Activated T-cell treated with anti-CD3 and anti-CD28 coated beads, Interleukin-2, amount 50 U/mL, for 72 hours (primary cell): ENCODE measurements at places on chromosomes 4 and X. TPM values are rescaled to one million over a fixed set of nuclear protein-coding genes. Genes with fewer than 3 reads are reported as not detected.

Gene NXF2B
- not detected for total RNA-seq

Gene GPRASP3
- total RNA-seq, result 2.4 TPM

Gene SULT1E1
- total RNA-seq, result not detected

Gene PABPC5
- not detected for total RNA-seq

Gene ARMCX2
- total RNA-seq, result 10.0 TPM

- DNase-seq, result no peak
These were observed 33.7 kb downstream of the FRMD7 start for GRCh38 chrX:132094164-132094563.

GRCh38 chr4:176238826-176239225 is 30.2 kb downstream of the ASB5 start:
- no peak for DNase-seq

DNA sequence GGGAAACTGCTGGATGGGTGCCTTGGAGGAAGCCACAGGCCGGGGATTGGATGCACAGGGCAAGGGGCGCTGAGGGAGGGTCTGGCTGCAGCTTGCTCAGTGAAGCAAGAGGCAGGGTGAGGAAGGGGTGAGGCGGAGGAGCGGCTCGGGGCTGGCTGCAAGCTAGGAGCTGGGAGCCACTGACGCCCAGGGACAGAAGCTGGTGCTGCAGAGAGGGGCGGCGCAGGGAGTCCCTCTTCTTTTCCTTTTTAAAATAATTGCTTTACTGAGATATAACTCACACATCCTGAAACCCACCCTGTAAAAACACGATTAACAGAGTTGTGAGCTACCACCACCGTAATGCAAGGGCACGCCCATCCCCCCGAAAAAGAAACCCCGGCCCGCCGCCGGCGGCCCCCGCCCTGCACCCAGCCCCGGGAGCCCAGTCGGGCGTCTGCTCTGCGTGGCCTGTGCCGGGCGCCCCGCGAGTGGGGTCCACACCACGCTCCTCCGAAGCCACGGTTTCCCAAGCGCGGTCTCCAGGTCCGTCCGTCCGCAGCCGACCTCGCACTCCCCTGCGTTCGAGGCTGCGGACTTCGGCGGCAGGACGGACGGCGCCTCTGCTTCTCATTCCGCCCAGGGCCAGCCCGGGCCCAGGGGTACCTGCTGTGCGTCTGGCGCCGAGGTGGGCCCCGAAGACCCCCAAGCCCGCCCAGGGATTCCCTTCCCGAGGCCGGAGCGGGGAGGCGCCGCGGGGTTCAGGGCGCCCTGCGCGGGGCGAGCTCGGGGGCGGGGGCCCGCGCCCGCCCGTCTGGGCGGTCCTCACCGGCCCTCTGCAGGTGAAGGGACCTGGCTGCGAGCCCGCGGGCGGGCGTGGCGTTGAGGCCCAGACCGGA is 866 bp upstream of the UVSSA start:
- DNase-seq, result peak; percentile 63

GRCh38 chrX:66021765-66022631 is 17.9 kb downstream of the VSIG4 start:
- DNase-seq, result no peak

- no peak for DNase-seq
These were observed 607.8 kb downstream of the FSTL5 start for GRCh38 chr4:161555689-161556660.

- DNase-seq, result no peak
These were observed 178.6 kb downstream of the SLC7A11 start for GRCh38 chr4:138063581-138063980.

DNA sequence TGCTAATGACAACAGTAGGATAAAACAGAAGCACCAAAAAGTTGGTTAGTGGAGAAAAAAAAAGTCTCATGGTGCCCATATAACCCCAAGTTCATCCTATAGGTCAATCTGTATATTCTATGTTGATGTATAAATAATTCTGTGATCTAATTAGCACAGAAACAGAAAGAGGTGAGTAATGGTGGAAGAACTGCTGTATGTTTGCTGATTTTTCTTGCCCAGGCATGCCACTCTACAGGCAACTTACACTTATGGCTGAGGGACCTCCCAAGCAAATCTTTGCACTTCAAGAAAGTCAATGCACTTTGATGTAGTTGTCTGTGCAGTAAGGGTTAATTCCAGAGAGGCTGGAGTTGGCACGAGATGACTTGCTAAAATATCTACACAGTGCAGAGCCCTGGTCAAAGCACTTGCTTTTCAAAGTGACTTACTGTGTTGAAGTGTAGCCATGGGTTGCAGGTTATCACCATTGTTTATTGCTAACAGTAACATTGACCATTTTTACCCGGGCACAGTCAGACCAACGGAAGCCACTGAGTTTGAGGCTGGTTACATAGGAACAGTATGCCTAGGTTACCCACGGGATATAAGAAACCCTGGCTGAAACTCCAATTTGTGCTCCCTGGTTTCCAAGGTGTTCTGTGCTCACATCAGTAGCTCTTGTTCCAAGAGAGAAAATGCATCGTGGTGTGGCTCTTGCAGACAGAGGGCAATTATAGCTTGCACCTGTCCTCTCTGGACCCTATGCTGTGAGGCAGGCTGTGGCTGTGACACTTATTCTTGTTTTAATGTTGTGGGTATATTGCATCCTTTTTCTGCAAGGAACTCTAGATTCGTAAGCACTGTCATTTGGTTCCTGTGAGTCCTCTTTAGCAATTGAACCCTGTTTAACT is 141.3 kb upstream of the FTHL17 start:
- DNase-seq, result no peak

- no peak for DNase-seq
These were observed 526.7 kb downstream of the PCDH7 start for GRCh38 chr4:31246856-31247255.

GRCh38 chrX:63809173-63809572 is 24.2 kb upstream of the ARHGEF9 start:
- no peak for DNase-seq

GRCh38 chr4:152951348-152951747 is 15.2 kb downstream of the FHDC1 start:
- DNase-seq, result no peak

- peak; percentile 57 for DNase-seq
These were observed 58.2 kb upstream of the ZNF157 start for GRCh38 chrX:47311932-47312774.

- DNase-seq, result no peak
These were observed 147.3 kb downstream of the GRIA3 start for GRCh38 chrX:123331349-123331748.
